ENCODE measurements at places on chromosomes 2 and 18.

DNA sequence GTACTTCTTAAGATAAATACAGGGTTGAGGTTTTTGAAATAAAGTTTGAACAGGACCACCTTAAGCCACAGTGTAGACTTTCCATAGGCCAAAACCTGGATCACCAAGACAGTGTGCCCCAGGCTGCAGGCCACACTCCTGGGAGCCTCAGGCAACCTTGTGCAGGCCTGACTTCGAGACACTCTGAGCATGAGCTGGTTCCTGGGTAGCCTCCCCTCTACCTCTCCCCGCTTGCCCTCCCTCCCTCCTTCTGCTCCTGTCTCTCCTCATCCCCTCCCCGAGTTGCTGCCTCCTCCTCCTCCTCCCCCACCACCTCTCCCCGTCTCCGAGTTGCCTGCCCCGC, 10.6 kb upstream of the PROC start:
- DNase-seq, result no peak

DNA sequence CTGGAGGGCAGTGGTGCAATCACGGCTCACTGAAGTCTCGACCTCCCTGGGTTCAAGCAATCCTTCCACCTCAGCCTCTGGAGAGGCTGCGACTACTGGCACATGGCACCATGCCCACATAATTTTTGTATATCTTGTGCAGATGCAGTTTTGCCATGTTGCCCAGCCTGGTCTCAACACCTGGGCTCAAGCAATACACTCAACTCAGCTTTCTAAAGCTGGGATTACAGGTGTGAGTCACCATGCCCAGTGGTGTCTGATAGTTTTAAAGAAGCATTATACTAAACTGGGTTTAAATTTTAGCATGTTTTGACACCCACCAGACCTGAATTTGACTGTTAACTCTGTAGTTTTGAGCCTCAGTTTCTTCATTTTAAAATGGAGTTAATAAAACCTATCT, 109.4 kb upstream of the SLC38A11 start:
- no peak for DNase-seq

- no peak for DNase-seq
These were observed 164.6 kb downstream of the RTP5 start for GRCh38 chr2:242034138-242034537.

GRCh38 chr2:27003007-27003406, 29.8 kb upstream of the TMEM214 start:
- no peak for DNase-seq

- DNase-seq, result no peak
These were observed 1.7 kb downstream of the ITGA4 start for GRCh38 chr2:181458871-181459270.

DNA sequence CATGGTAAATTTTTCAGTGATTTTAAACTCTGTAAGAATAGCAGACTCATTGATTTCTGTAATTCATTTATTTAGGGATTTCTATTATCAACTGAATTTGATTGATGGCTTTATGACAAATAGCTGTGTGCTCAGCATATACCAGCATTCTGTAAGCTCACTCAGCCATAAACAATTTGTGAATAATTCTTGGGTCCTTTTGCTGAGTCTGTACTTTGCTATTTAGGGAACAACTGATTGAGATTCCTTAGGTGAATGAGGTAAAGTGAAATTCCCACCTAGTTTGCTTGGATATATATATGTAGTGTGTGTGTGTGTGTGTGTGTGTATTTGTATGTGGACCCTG, 76.7 kb upstream of the CAVIN2 start:
- DNase-seq, result no peak

DNA sequence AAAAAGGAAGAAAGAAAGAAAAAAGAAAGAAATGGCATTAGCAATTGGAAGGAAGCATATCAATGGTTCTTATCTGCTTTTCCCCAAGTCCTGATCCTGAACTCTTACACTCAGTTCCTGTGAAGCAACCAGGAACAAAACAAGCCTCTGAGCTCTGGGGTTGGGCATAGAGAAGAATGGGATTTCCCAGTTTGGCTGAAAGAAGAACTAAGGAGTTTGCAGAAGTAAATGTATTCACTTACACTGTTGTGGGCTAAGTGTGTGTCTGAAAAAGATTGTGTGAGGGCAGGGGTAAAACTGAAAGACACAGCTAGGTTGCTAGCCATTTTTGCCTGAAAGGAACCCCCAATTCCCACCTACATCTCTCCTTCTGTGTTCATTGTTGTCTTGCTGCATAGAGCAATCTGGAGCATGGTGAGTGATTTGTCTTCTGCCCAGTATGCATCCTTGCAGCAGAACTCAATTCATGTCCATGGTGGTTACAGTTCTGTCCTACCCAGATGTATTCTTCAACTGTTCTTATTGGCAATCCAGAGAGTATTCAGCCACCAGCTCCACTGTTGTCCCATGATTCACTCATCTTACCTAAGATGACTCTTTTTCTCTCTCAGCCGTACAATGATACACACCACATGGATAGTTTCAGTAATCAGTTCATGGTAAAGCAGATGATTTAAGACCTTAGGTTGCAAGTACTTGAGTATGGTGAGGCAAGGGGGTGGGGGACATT, 348.7 kb downstream of the ARHGAP15 start:
- no peak for DNase-seq

DNA sequence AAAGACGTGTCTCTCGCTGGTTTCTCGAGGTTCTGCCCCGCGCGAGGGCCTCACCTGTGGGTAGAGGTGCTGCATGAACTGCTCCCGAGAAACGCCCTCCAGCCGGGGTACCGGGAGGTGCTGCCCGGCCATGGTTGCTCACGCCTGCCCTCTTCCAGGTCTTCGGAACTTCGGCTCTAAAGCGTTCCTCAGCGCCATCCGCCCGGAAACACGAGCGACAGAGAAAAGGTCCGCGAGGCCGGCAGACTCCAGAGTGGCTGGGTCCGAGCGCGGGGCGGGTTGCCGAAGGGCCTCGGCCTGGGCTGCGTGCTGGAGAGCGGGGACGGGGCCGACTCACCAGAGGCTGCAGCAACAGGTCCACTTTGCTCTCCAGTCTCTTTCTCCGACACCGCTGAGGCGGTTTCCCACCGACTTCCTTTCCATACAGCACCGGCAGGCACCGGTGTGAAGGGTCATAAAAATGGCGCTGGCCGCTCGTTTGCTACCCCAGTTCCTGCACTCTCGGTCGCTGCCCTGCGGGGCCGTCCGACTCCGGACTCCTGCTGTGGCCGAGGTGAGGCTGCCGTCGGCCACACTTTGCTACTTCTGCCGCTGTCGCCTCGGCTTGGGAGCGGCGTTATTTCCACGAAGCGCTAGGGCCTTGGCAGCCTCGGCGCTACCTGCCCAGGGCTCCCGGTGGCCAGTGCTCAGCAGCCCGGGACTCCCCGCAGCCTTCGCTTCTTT, at the start of the genes MAIP1 and TYW5:
Gene MAIP1, plus strand, starts transcription at position 244 of the 723 bp plus-strand sequence. Its CDS starts 217 bp downstream, at position 461.
Gene TYW5, minus strand, starts transcription at position 153 of the 723 bp plus-strand sequence. Its CDS starts 21 bp downstream, at position 132.
- peak; percentile 59 for DNase-seq

DNA sequence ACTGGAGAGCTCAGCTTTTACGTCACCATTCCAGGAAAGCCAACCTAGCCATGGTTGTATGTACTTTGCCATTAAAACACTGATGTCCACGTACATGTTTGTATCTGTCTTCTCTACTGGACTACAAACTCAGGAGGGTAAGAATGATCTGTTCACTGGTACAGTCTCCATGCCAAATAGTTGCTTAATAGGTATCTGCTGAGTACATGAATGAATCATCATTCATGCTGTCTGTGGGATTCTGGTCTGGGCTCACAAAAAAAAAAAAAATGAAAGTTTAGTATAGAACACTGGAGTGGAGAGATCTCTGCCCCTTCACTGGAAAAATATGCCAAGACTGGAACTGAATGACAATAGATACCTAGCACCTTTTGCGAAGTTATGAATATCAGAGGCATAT, 102.6 kb upstream of the ITGA4 start:
- DNase-seq, result peak; percentile 37

- DNase-seq, result no peak
These were observed 117.1 kb upstream of the STPG4 start for GRCh38 chr2:47272031-47272864.

DNA sequence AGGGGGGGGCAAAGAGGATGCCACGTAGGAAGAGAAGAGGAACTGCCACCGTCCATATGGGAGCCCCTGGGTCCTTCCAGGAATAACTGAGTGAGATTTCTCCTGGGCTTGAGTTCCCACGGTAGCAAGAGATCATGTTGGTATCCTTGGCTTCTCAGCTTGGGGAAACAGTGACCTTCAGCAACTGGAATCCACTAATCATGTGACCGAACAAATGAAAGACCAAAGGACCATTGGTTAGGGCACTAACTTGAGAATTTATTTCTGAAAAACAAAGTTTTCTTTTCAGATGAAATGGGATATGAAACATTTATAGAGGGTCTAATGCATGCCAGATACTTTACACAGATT, 259.4 kb upstream of the ID2 start:
- DNase-seq, result no peak

DNA sequence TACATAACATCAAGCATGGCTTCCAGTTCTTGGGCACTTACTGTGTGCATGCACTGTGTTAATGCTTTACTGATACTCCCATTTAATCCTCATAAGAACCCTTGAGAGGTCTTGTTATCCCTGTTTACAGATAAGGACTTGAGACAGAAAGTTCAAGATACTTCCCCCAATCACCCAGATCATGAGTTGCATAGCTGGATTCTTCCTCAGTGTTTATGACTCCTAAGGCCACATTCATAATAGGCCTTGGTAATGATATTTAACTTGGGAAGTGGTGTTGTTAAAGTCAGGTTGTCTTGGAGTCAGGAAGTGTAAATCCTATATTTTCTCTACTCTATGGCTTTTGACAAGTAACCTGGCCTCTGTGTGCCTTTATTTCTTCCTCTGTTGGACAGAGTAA, 22.7 kb downstream of the NOSTRIN start:
- no peak for DNase-seq

DNA sequence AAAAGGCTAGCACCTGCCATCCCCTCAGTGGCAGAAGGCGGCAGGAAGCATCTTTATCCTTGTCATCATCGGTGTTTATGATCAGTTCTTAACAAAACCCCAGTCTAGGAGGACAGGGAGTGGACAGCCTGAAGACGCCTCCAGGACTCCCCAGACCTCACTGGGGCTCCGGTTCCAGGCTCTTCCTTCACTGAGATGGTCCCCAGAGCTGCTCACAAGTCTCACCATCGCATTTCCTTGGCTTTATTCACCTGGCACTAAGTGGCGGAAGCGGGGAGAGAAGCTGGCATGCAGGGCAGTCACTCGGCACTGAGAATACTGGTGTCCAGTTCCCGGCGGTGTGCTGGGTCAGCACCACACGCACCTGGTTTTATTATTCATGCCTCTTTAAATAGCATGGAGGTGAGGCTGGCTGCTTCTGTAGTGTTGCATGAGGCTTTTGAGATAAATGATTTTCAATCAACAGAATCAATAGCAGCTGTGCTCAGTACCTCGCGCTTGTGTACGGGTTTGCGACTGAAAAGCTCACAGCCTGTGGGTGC, 68.7 kb downstream of the CABLES1 start:
- no peak for DNase-seq

DNA sequence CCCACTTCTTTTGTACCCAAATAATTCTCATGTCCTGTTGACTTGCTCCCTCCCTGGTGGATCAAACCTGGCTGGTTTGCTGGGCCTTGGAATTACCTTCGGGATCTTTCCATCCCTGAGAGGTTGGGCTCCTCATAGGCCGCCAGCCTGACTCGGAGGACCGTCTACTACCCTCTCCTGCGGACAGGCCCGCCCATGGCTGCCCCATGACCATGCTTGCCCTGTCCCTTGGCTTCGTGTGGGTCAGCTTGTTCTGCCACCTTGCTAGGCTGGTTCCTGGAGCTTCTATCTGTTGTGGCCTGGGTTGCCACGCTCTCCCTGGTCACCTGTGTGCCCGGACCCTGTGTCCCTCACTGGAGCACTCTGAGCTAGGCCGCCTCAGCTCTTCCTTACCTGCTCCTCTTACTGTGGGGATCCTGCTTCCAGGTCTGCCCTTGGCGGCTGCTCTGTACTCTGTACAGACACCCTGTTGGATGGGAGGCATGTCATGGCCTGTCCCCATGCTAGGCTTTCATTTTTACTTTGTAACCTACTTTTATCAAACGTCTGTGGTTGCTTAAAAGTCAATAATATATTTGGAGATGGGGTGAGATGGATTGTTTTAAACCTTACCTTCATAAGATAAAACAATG, 29.7 kb upstream of the FHL2 start:
- no peak for DNase-seq

DNA sequence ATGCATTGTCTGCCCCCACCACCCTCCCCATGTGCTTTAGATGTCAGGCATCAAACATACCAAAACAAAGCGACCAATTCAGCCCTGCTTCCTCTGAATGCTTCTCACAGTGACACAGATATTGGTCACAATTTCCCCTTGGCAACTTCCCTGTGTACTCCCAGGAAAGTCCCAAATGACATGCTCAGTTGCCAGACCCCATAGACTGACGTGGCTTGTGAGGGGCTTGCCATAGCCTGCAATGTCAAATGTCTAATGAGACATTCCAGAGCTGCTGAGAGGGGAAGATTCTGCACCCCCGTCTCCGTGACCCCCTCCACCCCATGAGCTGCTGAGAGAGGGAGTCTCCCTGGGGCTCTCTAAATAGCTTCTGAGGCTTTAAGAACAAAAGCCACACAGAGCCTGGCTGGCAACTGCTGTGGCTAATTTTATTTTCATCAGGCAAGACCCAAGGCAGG, 47.3 kb downstream of the RFTN2 start:
- DNase-seq, result no peak

GRCh38 chr2:41768310-41768709, 279.5 kb upstream of the PKDCC start:
- no peak for DNase-seq

DNA sequence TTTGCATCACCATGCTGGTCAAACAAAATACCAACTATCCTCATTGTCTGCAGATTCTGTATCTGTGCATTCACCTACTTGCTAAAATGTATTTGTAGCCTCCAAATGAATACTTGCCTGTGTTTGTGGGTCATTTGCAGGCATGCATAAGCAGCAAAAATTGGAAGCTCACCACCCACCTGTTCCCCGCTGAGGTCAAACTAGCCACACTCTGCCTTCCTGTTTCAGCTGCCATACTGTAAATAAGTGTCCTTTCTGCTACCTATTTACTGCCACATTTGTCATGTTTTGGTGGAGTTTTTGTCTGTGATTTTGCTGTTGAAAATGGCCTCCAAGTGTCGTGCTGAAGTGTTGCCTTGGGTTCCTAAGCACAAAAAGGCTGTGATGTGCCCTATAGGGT, 50.0 kb upstream of the ACMSD start:
- no peak for DNase-seq

GRCh38 chr2:153169609-153170008, 309.0 kb downstream of the RPRM start:
- no peak for DNase-seq

- no peak for DNase-seq
These were observed 38.7 kb downstream of the SDC1 start for GRCh38 chr2:20186078-20186854.

GRCh38 chr18:13424363-13424762, 205.8 kb downstream of the LDLRAD4 start:
- no peak for DNase-seq

DNA sequence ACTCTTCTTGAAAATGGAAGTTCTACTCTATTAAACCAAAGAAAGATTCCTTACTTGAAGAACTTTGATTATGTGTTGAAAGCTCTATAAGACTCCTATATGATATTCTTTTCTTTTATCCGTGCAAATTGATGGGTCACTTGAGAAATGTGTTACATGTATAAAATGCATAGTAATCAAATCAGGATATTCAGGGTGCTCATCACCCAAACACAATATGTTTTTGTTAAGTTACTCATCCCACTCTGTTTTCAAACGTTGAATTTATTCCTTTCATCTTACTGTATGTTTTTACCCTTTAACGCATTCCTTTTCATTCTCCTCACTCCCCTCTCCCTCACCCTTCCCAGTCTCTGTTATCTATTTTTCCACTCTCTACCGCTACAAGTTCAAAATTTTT, 305.5 kb upstream of the KYNU start:
- DNase-seq, result no peak

GRCh38 chr18:35707674-35708073, 126.1 kb downstream of the GALNT1 start:
- DNase-seq, result no peak

GRCh38 chr2:56380861-56381260, 197.1 kb downstream of the CCDC85A start:
- no peak for DNase-seq
